ENCODE measurements at places on chromosomes 7 and 10.

DNA sequence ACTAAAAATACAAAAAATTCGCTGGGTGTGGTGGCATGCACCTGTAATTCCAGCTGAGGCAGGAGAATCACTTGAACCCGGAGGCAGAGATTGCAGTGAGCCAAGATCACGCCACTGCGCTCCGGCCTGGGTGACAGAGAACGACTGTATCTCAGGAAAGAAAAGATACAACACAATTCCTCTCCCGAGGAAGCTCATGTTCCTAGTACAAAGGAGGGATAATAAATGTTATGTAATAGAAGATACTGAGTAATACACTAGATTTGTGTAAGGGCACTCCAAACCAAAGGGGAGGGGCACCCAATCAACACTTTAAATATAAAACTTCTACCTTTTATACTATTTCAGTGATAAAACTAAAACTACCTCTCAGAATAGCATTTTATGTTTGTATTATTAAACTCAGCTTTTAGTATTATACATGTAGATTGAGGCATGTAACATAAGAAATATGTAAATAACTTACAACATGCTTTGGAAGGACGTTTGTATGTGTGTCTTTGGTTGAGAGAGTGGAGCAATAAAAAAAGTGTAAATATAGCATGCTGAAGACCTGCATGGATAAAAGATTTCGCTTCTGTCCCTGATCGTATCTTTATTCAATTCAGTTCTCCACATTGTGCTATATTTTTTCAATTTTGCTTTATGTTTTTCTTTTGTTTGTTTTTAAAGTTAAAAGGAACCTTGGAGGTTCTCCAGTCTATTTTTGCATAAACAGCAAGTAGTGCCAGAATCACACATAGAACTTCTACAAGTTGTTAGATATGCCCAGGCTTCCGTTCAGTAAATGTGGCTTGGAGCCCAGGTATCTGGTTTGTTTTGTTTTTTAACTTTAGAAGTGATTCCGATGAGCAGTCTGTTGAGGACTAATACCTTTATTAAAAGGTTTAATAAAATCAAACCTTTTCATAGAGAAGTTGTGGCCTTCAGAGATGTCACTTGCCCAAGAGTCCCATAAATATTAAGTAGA is 71.9 kb downstream of the WAC start:
- DNase-seq, result no peak

DNA sequence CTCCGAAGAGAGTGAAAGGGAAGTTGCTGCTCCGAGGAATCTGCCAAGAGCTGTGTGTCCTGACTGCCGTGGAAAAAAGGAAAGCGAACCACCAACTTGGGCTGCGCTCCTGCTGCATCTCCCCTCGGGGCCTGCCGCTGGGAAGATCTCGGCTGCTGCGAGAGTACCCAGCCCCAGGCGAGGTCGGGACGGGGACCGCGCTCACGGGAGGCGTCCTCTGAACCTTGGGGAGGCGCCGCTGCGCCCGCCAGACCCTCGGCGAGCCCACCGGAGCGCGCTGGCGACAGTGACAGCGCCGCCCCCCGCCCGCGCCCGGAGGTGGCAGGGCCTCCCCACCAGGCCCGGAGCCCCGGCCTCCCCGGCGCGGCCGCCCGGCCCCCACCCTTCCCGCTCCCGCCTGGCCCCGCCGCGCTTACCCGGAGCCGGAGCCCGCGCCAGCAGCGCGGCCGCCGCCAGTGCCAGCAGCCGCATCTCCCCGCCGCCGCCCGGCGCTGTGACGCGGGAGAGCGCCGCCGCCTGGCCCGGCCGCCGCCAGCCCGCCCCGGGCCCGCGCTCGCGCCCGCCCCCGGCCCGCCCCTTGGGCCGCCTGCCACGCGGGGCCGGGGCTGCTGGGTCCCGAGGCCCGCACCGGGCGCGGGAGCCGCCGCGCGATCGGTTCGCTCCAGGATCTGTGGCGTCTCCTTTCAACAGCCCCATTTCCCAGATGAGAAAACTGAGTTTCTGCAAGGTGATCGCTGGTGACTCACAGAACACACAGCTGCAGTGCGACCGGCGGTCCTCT is at the start of gene VSTM4:
Gene VSTM4 (minus strand): TSS at position 508 of the 781 bp plus-strand sequence. CDS start 37 bp downstream, at position 471.
- no peak for DNase-seq

DNA sequence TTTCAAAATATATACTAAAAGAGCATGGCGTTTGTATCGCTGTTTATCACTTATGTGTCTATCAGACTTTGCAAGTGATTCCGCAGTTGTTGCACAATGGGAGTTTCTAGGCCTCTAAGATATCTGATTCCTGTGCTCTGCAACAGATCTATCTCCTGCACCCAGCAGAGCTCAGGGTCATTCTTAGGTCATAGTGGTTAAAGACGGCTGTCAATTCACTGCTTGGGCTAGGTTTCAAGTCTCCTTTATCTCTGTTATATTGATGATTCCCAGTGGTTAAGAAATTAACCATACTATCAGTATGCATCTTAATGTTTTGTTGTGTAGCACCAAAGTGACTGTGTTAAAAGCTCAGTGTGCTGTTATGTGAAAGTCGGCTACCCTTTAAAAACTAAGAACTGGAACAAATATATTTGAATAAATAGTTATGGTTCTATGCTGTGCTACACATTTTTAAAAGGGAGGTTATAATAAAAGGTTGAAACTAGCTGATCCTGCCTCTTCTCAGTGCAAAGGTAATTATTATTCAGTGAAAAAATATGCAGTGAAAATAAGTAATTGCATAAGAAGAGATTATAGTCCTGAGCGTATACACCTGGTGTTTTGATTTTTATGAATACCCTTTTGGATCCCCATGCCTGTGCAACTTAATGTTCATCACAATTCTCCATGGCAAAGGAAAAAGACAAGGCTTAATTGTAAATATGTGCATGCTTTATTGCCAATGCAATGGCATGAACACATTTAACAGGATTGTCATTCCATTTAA is 24.0 kb downstream of the HOXA1 start:
- no peak for DNase-seq

DNA sequence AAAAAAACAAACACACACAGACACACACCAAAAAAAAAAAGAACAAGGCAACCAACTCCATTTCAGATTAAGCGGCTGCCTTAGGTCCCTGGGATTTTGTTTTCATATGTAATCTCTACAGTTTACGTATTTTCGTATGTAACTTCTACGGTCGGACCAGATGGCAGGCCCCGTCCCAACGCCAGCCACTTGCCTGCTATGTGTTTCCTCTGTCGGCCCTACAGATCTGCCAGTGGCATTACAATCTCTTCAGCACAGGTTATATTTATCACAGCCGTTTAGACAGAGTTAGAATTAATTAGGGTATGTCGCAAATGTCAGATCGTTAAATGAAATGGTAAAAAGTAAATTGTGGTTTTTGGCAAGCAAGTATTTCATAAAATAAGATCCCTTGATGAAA is 99.3 kb downstream of the DNAJB6 start:
- no peak for DNase-seq

DNA sequence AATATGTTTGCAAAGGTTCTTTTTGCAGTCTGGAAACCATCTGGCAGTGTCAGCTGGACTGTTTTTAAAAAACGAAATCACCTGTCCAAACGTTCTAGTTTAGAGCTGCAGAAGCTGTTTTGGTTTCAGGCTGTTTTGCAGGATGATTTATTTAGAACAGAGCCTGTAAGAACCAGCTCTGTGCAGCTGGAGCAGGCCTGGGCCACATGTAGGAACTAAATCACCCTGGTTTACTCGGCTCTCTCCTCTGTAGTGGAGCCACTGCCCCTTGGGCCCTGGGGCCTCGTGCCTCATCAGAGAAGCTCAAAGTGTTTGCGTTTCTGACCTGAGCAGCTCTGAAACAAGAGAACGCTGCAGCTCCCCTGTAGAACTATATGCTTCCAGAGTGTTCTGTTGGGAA is 142.5 kb downstream of the ACTR3B start:
- DNase-seq, result no peak

- DNase-seq, result no peak
Observed at GRCh38 chr10:51010977-51011376, 63.3 kb upstream of the PRKG1 start.

DNA sequence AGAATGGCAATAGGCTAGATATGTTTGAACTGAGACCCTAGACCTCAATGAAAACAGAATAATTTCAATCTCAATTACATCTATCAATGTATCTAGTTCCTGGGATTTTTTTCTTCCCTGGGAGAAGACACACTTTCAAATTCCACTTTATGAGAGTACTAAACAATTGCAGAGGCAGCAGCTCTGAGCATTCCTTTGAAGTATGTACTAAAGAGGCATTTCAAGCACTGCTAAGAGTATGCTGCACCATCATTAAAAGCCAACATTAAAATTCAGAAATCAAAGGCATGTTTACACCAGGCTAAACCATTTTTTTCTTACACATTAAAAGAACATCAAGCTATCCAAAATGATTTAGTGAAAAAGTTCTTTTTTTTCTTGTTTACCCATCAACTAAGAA is 297.9 kb upstream of the CACNA2D1 start:
- DNase-seq, result no peak

DNA sequence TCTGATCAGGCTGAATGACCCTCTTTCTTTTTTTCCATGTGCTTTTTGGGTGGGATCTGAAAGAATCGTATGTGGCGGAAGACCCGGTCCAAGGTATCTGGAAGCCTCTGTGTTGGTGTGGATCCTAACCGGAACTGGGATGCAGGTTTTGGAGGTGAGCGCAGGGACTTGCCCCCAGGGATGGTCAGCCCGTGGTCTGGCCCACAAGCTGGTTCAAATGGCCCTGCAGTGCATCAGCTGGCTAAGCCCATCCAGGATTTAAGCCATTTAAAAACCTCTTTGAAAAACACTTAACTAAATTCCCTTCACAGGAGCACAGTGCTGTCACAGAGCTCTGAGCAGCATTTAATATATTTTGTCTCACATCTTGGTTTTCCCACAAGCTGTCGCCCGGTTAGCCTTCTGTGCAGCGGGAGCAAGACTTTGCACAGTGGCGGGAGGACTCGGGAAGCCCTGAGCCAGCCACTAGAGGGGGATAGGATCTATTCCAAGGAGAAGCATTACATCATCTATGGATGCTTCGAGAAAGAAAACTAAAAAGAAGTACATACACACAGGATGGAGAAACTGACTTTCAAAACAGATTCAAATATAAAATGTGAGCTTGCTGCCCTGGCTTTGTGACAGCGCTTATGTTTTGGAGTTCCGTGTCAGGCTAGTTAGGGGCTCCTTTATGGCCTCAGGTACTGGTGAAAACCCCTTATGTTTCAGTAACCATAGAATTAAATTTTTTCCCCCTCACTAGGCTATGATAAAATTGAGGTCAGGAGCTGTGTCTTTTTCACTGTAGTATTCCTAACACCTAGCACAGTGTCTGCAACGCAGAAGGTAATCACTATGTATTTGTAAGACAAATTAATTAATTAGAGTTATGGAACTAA is 11.3 kb downstream of the CPA2 start:
- DNase-seq, result no peak

- no peak for DNase-seq
Observed at GRCh38 chr10:75643405-75643804, 212.0 kb downstream of the LRMDA start.

DNA sequence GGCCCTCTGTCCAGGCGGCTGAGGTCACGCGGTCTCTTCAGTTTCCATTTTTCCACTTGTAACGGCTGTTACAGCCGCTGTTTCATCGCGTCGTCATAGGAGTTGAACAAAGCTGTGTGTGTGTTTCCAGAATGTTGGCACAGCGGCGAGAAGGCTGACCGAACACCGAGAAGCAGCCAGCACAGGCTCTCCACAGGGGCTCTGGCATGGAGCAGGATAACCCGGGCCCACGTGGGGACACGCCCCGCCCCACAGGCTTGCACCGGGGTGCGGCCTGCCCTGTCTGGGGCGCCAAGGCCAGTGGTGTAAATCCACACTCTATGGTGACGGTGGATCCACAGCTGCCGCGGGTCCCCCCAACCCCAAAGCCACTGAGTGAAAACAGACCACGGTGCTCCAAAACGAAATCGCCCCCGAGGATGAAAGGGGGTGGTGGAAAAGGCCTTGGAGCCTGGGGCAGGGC is 448.2 kb downstream of the DNAJB6 start:
- DNase-seq, result no peak

- no peak for DNase-seq
Observed at GRCh38 chr10:123882681-123883445, 8.7 kb downstream of the CPXM2 start.

DNA sequence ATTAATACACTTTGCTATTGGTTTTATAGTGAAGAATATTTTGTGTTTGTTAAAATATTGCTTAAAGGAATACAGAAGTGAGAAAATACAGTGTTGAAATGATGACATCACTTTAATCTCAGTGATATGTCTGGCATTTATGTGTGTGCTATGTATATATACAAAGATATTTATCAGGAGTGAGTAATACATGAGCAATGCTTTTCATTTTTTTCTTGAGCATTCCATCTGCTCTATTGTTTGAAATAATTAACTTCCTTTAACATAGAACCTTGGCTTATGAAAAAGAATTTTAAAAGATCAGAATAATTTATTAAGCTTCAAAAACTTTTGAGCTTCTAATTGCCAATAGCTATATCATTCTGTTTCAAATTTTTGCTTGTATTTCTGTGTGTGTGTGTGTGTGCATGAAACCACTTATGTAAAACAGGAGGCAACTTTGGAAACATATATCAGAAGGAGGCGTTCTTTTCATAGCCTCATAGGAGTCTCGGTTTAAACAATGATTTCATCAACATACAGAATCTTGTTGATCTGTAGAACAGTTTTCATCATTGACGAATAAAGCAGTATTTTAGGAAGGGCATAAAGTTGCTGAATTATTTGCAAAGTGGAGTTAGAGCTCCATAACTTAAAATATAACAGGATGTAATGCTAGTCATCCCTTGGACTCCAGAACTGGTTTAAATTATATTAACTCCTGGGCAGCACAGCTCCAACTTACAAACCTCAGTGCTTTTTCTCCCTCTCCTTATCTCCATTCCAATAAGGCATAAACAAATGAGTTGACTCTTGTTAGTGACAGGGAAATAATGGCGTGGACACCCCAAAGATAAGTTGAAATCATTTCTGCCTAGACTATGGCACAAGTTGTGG is 228.4 kb upstream of the DGKB start:
- no peak for DNase-seq

DNA sequence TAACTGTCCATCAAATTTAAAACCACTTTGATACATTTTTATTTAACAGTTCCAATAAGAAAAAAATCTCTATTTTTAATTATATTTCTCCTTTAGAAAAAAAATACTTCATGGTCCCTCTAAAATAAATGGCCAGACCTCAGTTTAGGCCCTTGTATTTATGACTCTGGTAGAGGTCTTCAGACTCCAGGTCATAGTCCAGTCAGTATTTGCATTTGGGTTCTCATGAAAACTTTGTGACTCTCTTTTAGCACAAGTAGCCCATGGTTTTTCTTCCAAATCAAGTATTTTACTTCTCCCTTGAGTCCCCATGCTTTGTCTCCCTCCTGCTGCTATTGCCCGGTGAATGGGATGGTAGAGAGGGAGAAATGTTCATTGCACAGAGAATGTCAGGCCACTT is 5.5 kb upstream of the SEMA4G start:
- DNase-seq, result no peak

GRCh38 chr7:74271742-74272141 is 17.5 kb upstream of the CLIP2 start:
- no peak for DNase-seq

Data from activated T-helper 1 cell treated with anti-CD3 and anti-CD28 coated beads, Interleukin-2, amount 50 U/mL, for 16 hours (primary cell).